ENCODE measurements at places on chromosomes 12 and 14. TPM values are rescaled to one million over a fixed set of nuclear protein-coding genes. Genes with fewer than 3 reads are reported as not detected.

DNA sequence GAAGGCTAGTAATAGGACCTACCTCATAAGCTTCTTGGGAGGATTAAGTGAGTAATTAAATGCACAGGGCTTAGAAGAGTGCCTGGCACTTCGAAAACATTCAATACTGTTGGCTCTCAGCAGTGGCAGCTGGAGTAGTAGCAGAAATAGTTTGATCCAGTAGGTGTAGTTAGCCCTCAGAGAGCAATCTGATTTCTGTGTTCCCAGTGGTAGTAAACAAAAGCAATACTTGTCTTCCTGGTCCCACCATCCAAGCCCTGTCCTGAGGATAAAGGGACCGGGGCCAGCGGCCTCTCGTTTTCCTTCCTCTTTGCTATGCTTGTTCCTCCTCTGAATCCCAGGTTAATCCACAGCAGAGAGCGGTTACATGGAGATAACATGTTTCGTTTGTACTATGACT is 131.6 kb downstream of the SAMD4A start:
- DNase-seq: no peak

- DNase-seq: peak; percentile 75
Measured at GRCh38 chr12:31227401-31227981, 98.5 kb downstream of the SINHCAF start.

GRCh38 chr14:63974176-63974575 is 121.4 kb downstream of the SYNE2 start:
- DNase-seq: no peak

DNA sequence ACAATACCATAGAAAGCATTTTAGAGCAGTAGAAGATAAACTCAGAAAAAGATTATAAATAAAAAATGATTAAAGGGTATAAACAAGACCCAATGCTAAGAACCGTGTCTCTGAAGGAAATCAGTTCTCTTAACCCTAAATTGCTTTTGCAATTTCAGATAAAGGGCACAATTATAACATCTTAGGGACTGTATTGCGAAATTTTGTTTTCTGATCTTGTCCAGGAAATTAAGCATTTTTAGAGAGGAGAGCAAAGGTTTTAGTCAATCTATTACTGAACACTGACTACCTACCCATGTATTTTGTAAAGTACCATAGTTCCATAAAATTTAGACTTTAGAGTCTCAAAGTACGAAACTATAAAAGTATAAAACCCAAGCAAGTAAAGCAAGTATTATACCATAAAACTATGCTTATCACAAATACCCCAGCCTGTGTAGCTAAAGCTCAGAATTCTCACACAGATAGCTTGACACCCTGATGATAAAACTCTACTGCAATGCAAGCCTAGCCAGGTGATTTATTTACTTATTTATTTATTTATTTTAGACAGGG is 6.8 kb upstream of the CHPT1 start:
- DNase-seq: no peak

DNA sequence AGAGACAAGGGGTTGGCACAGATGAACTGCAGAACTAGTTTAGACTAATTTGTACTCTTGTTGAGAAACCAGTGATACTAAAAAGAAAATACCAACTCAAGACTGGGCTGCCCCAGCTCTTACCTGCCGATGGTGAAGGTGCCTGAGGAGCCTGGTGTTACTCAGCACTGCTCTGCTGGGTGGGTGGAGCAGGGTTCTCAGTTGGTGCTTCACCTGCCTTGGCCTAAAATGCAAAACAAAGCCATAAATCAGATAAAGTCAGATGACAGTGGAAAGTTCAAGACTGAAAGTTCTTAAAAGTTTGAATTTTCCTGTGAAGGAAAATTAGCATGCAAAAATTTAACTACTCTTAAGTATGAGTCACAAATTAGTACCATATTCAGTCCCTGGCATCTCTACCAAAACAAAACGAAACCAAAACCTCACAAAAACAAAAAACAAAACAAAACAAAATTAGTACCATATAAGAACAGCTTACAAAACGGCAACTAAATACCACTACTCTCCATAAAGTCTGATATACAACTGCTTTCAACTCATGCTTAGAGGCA is 21.9 kb downstream of the YBX3 start:
- DNase-seq: no peak

DNA sequence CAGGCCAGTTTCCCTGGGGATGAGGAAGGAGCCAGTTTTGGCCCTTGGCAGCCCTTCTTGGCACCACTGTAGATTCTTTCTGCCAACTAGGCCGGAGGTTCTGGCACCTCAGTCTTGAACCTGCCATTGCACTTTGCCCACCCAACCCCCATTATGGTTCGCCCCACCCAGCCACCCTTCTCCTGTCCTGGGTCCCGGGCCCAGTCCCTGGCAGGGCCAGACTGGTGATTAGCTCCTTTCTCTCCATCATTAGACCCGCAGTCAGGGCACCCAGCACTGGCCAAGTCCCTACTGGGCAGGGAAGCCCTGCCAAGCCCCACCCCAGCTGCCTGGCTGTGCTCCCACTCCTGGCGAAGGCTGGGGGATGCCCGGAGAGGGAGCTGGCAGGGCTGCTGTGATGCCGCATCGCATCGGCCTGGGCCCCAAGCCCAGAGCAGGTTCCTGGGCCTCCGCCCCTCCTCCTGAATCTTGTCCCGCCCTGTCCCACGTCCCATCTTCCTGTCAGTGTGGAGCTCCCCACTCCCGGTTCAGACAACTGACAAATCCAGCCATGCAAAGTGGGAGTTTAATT is 9.8 kb downstream of the FAM222A start:
- no peak for DNase-seq

DNA sequence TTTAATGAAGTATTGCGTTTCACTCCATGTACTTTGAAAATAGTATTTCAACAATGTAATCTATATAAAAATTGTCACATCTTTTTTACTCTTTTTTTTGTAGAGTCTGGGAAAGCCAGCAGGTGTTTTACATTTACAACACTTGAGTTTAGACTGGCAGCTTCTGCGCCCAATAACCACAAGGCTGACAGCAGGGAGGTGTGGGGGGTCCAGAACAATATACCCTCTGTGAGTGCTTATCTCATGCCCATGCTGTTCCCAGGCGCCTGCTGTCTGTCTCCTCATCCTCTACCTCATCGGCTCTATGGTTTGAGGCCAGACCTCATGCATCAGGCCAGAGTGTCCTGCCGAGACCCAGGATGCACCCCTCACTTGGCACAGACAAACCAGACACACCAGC is 24.9 kb downstream of the FBRSL1 start:
- DNase-seq: no peak

- DNase-seq: no peak
Measured at GRCh38 chr14:79253576-79253975, 957.7 kb downstream of the DIO2 start.

- no peak for DNase-seq
Measured at GRCh38 chr12:5068619-5069018, 24.9 kb downstream of the KCNA5 start.

- DNase-seq: no peak
Measured at GRCh38 chr12:8465301-8465996, 9.7 kb downstream of the CLEC6A start.

- no peak for DNase-seq
Measured at GRCh38 chr12:132557291-132558015, 52.9 kb downstream of the LRCOL1 start.

- DNase-seq: no peak
Measured at GRCh38 chr14:79834868-79835267, 376.4 kb downstream of the DIO2 start.

GRCh38 chr12:69007101-69007854 is 74.3 kb upstream of the CPM start:
- DNase-seq: peak; percentile 72

GRCh38 chr12:66237505-66238175 is 48.6 kb downstream of the IRAK3 start:
- no peak for DNase-seq

DNA sequence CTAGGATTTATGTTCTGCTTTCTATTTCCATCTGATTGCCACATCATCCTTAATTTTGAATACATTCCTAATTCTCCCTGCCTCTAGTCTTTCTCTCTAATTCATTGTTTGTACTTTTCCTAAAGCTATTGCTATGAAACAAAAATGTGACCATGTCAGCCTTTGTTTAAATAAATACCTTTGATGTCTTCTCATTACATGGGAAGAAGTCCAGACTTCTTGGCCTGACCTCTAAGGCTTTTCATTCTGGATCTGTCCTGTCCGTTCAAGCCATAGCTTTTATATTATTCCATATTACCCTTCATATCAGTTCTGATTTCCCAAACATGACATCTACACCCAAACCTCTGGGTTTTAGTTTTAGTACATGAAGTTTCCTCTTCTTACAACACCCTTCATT is 91.4 kb downstream of the CDK17 start:
- no peak for DNase-seq

SLC4A8 gene
- 29.7 TPM for total RNA-seq

HOXC13 gene
- total RNA-seq: not detected

TAS2R9 gene
- total RNA-seq: not detected
